Colonic mucosa (tissue), 4 donors: ENCODE measurements at places on chromosomes 16 and 17.

- H3K27ac ChIP-seq: peak overlapping the region; percentile 60
- H3K27me3 ChIP-seq: no peaks in the 10 kb centered on the region
These were observed 558 bp downstream of the B3GNT9 start for GRCh38 chr16:67150047-67150832.

- DNase-seq: no peak
- no peak overlapping the region for H3K27ac ChIP-seq
- H3K27me3 ChIP-seq: no peaks in the 10 kb centered on the region
- H3K4me3 ChIP-seq: no peak overlapping the region
- H3K4me1 ChIP-seq: no peaks in the 10 kb centered on the region
- no peaks in the 10 kb centered on the region for H3K36me3 ChIP-seq
These were observed 42.4 kb upstream of the NF1 start for GRCh38 chr17:31052187-31052889.

- H3K4me3 ChIP-seq: no peak overlapping the region
- H3K4me1 ChIP-seq: no peaks in the 10 kb centered on the region
- no peaks in the 10 kb centered on the region for H3K27me3 ChIP-seq
- no peak for DNase-seq
- no peak overlapping the region for H3K27ac ChIP-seq
These were observed 30.8 kb downstream of the CCDC42 start for GRCh38 chr17:8713878-8714277.

GRCh38 chr17:7019839-7020519 is 2.9 kb upstream of the BCL6B start:
- DNase-seq: peak; percentile 58
- H3K36me3 ChIP-seq: no peaks in the 10 kb centered on the region
- H3K27me3 ChIP-seq: no peaks in the 10 kb centered on the region
- H3K27ac ChIP-seq: peak overlapping the region; percentile 57
- H3K4me1 ChIP-seq: no peaks in the 10 kb centered on the region
- H3K4me3 ChIP-seq: peak overlapping the region; percentile 30

DNA sequence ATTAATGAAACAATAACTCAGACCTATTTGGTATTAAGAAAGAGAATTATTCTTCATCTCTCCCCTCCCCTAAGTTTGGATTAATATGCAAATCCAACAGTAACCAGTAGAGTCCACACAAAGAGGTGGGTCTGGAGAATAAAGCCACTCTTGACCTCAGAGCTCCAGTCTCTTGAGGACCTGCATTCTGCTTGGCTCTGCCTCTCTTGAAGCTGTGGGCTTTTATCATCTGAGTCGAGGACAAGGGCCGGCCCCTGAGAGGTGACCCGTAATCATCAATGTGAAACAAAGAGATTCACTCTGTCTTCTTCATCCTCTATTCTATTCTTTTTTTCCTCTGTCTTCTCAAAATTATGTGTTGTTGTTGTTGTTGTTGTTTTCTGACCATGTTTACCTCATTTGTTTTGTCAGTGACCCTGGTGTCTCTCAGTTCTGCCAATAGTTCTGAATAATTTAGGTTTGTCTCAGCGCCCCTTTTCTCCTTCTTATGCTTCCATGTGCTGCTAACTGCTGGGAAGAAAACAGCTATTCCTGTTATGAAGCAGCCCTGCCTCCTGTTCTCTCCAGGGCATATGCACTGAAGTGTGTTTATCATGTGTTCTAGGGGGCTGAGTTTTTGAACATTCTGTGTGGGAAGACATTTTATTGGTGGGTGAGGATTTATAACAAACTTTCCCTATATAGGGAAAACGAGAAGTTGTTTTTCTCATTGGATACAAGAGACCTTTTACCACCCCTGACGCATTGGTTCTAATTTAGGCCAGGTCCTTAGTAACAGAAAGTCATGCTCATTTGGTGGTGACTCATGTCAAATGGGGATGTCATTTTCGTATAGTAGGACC is 135.8 kb downstream of the TRIM37 start:
- H3K27me3 ChIP-seq: no peaks in the 10 kb centered on the region
- no peaks in the 10 kb centered on the region for H3K36me3 ChIP-seq
- no peaks in the 10 kb centered on the region for H3K4me1 ChIP-seq
- no peak for DNase-seq
